ENCODE measurements at places on chromosomes 2 and 18.

GRCh38 chr2:238231251-238231793 lies 8.5 kb downstream of the HES6 start:
- no peak for DNase-seq

- no peak for DNase-seq
These were observed 15.5 kb downstream of the CUL3 start for GRCh38 chr2:224569654-224570053.

GRCh38 chr18:13680612-13681011 lies 45.7 kb downstream of the FAM210A start:
- no peak for DNase-seq

DNA sequence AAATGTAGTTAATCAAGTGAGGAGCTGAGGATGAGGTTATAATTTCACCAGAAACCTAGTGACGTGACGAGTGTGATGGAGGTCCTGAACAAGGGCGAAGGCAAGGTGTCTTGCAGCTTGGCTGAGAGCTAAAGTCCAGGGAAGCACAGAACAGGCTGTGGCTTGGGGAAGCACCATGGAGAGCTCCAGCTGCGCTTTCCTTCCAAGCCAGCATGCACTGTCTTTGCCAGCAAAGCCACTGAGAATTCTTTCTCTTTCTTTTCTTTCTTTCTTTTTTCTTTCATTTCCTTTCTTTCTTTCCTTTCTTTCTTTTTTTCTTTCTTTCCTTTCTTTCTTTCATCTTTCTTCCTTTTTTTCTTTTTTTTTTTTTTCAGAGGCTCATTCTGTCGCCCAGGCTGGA lies 239.3 kb downstream of the FBXO15 start:
- no peak for DNase-seq

GRCh38 chr18:6022845-6023244 lies 127.5 kb upstream of the TMEM200C start:
- DNase-seq: no peak

- no peak for DNase-seq
These were observed 145.0 kb downstream of the EVA1A start for GRCh38 chr2:75415731-75416130.

DNA sequence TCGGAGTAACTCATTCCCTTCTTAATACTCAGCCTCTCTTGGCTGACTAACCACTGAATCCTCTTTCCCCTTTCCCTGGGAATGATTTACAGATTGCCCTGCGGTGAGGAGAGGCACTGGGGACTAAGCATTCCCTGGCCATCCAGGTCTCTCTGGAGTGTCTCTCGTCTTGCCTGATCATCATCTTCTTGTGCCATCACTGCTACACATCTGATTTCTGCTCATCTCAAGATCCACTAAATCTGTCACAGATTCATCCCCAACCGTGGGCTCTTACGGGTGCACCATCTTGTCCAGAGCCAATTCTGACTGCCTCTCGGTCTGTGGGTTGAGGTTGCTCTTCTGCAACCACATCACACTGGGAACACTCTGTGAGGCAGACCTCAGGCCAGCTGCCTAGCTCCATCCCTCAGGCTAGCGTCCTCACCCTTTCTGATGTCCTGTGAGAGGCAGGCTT lies 12.0 kb downstream of the SFTPB start:
- DNase-seq: no peak

- DNase-seq: no peak
These were observed 472 bp downstream of the SLC20A1 start for GRCh38 chr2:112646102-112646719.

DNA sequence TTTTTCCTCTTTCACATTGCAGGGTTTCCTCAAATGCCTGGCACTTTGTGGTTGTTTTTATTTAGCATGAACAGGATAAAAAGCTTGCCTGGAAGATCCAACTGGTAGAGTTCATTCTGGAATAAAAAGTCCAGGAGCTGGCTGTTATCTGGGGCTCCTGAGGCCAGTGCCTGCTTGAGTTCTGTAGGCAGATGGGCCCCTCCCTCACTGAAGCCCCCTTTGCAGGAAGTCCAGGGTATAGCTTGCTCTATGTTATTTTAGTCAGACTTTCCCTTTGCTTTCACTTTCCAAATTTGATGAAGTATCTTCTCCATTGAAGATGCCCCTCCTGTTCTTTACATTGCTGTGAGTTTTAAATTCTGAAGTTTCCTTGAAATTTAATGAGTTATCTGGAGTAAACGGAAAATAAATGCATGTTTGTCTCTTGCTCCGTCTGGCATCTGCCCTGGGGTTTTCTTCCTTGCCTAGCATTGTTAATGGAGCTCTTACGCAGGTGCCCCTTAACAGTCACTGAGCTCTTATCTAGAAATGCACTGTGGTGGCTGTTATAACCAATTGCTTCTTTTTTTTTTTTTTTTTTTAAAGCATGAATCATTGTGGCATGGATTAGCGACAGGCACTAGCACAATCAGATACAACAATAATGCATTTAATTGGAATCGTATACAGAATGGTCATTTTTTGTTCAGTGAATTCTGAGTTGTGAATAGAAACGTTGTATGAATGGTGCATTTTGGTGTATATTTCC lies 27.0 kb upstream of the LPIN1 start:
- no peak for DNase-seq

GRCh38 chr18:6778459-6779247 lies 49.1 kb downstream of the ARHGAP28 start:
- no peak for DNase-seq

GRCh38 chr2:202762556-202762955 lies 109.0 kb downstream of the ICA1L start:
- no peak for DNase-seq

GRCh38 chr2:27309651-27310050 lies 1.4 kb upstream of the UCN start:
- no peak for DNase-seq

DNA sequence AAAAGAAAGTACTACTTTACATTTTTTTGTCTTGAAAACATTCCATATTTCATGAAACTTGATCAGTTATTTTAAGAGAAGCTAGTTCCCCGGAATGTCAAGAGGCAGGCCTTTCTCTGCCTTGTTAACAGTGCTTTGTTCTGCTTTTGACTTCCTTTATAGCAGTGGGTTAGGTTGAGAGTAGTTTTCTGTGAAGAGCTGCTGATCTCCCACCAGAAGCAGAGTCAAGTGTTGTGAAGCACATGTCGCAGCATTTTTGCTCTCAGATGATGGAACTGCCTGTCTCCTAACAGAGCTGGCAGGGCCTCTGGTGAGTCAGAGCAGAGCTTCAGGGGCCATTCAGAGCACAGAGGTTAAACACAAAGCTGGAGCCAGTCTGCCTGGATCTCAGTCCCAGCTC lies 871.8 kb downstream of the SLC4A3 start:
- peak; percentile 17 for DNase-seq

DNA sequence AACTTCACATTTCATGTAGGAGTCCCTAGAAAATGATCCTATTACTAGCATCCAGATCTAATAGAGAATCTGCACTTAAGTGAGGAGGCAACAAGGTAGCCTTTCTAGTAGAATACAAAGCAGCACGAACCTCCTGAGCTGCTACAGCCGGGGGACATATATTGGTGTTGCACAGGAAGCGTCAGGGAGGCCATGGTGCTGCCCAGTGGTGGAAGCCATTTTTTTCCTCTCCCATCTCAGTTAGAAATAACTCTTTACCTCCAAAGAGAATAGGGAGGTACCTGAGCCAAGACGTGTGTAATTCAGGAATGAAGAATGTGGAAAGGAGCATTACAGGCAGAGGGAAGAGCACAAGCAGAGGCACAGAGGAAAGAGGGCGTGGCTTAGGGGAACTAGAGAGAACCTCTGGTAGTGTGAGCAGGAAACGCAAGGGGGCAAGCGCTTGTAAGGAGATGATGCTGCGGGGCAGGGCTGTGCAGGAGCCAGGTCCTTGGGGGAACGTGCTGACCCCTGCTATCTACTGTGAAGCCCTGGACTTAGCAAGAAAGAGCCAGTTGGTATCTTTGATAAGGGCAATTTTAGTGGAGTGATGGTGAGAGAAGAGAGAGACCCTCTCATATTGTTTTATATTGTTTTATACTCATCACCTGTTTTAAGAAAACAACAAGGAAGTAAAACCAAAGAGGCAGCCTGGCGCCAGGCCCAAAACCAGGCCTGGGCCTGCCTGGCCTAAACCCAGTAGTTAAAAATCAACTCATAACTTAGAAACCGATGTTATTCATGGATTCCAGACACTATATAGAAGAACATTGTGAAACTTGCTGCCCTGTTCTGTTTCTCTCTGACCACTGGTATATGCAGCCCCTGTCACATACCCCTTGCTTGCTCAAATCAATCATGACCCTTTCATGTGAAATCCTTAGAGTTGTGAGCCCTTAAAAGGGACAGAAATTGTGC lies 50.0 kb upstream of the TTC39C start:
- DNase-seq: no peak

GRCh38 chr2:219881851-219882250 lies 254.4 kb downstream of the SLC4A3 start:
- DNase-seq: no peak

DNA sequence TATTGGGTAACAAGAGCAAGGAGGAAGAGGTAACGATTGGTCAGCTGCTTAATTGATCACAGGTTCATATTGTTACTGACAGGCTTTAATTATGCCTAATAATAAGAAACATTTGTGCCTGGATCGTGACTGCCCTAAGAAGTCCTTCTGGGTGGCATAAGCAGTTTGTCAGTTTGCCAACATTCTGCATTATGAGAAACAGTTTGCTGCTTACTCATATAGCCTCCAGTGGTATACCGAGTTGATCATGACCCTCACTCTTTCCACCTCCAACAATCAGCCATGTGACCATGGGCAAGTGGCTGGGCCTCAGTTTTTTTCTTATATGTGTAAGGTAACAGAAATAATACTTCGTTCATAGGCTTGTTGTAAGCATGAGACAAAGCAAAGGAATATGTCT lies 96.6 kb upstream of the CABLES1 start:
- DNase-seq: no peak

DNA sequence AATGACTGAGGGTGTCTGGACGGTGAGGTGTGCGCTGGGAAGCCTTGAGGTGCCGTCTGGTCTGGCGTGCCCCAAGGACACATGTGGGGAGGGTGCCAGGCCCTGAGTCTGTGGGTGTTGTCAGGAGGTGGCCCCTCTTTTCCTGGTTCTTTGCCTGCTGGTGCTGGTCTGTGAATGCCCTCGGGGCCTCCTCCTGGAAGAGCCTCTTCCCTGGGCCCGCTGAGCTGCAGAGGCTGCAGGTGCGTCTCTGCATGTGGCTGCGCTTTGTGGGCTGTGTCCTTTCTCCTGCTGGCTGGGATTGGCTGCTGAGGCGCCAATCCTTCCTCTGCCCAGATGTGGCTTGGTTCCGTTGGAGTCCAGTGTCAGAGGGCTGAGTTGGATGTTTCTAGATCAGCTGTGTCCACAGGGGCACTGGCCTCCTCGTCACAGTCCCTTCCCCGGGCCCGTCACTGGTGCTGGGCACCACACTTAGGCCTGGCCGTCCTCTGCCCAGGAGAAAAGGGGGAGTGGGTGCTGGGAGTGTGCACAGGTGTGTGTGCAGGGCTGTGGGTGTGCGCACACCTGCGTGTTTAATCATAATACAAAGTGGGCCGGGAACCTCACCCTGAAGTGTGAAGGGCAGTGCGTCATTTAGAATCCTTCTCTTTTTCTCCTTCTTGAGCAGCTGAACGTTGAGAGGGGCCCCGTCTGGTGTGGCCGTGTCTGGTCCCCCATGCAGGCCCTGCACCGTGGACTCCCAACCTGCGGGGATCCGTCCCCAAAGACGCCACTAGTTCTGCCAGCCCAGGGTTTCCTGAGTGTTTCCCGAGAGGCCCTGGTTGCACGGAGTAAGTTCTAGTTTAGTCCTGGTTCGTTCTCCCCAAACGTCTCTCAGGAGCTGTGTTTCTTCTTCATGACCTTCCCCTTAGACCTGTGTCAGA lies 35.5 kb downstream of the RTP5 start:
- no peak for DNase-seq

DNA sequence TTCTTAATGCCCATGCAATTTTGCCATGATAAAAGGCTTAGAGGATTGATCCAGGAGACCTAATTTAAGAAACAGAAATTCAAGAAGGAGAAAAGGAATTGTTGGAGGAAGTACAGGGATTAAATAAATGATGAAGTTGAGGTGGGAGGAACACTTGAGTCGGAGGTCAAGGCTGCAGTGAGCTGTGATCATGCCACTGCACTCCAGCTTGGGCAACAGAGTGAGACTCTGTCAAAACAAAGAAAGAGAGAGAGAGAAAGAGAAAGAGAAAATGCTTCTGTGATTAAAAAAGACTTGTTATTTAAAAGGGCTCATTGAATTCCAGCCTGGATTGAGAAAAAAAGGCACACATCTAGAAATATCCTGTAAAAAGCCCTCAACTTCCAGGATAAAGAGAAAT lies 123.2 kb downstream of the B3GNT2 start:
- no peak for DNase-seq

- no peak for DNase-seq
These were observed 71.1 kb upstream of the MAP4K3 start for GRCh38 chr2:39508198-39508597.

DNA sequence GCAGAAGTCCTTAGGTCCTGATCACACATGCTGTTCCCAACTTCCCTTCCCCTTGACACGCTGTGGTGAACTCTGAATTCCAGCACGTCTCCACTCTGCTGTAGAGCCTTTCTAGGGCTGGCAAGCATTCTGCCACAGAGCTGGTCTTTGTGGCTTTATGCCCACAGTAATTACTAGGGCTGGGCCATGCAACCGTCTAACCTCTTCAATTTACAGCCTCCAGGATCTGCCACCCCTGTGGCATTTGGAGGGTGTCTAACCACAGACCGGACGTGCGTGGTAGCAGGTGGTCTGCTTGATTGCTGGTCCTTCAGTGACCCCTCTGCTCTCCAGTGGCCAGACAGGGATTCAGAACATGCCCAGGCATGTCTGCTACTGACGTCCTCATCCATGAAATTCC lies 43.1 kb upstream of the TGFA start:
- DNase-seq: no peak

GRCh38 chr18:4157352-4157751 lies 297.8 kb downstream of the DLGAP1 start:
- no peak for DNase-seq

DNA sequence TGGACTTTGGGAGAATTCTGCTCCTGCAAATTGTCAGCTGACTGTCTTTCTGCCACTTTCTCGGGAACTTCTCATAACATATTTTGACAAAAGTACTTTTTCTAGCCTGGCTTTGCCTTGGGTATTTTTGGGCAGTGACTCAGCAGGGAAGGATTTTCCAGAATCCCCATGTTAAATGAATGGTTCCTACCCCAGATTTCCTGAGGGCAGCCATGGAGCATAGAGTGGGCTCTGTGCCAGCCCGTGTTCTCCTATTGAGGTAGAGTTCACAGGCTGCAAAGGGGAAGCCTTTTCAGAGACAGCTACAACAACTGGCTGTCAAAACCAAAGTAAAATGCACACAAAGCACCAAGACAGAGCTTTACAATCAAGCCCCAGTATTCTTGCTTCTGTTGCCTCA lies 59.8 kb downstream of the BMP10 start:
- no peak for DNase-seq

GRCh38 chr2:221312634-221313033 lies 259.5 kb downstream of the EPHA4 start:
- no peak for DNase-seq

DNA sequence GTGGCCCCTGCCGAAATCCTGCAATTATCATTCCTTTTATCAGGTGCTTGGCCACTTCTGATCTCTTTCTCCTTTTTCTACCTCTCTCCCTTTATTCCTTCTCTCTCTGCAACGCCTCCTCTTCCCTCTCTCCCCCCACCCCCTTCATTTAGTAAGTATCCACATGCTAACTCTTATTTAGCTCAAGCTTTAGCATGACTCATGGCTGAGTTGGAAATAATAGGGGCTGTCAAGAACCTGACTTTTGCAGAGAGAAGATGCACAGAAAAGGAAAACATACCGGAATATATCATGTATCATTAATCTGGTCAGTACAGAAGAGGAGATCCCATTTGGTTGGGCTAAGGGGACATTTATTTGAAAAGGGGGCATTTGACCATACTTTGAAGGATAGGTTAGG lies 33.1 kb downstream of the FAM171B start:
- no peak for DNase-seq
